CD4-positive, alpha-beta T cell treated with Interleukin-2 at 100 ng/mL for 4 hours (primary cell): ENCODE measurements at places on chromosomes 7 and 10.

GRCh38 chr7:71935674-71936073 is 476.5 kb downstream of the CALN1 start:
- DNase-seq: no peak

- DNase-seq: no peak
Measured at GRCh38 chr10:6478722-6479121, 101.4 kb downstream of the PRKCQ start.

- no peak for DNase-seq
Measured at GRCh38 chr7:12911053-12911452, 223.6 kb downstream of the ARL4A start.

GRCh38 chr7:157037028-157037427 is 26.6 kb upstream of the MNX1 start:
- no peak for DNase-seq

DNA sequence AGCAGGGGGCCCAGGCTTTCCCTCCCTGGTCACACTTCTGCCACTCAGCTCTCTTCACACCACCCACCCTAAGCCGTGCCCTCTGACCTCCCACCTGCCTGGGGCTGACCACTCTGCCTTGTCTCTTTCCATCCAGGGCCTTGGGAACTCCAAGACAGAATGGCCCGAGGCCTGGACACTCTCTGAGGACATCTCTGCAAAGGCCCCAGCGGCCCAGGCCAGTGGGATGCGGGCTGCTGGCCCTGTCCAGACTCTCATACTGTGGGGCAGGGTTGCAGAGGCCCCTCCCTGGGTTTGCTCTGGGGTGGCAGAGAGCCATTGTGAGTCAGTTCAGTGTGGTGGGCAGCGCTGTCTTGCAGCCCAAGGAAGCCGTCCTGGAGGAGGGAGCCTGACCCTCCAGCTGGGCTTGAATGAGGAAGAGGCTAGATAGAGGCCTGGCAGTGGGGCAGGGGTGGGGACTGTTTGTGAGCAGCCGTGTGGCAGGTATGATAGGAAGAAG is 39.9 kb upstream of the RABGEF1 start:
- no peak for DNase-seq

DNA sequence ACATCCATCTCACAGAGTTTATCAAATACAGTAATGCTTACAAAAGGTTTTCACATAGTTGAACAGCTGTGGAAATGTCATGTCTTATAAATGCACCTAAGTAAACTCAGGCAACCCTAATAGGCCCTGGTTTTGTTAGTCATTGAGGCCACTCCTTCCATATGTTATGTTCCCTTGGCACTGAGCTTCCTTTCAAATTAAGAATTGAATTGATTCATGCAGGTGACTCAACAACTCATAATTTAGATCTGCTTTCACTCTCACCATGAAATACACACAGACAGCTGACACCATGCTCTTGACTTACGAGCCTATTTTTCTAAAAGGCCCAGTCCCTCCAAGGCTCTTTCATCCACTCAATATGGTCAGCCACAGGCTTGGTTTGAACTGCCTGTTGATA is 476.9 kb downstream of the KCNMA1 start:
- no peak for DNase-seq

DNA sequence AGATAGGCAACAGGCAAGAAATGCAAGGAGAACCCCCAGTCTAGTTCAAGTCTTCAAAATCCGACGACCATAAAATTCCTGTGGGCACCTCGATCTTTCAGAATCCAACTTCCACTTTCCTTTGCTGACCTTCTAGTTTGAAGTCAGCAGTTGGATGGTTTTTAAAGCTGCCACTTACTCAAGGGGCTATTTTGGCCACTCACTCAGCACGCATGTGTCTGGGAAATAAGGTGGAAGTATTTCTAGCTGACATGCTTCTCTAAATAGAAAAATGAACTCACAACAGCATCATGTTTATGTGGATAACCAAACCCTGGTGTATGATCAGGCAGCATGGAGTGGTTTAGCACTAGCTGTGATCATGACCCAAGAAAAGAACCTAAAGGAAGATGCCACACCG is at the start of gene NRAP:
Gene NRAP (minus strand): TSS at position 134 of the 400 bp plus-strand sequence. CDS start 159 bp downstream, outside the sequence.
- DNase-seq: no peak

DNA sequence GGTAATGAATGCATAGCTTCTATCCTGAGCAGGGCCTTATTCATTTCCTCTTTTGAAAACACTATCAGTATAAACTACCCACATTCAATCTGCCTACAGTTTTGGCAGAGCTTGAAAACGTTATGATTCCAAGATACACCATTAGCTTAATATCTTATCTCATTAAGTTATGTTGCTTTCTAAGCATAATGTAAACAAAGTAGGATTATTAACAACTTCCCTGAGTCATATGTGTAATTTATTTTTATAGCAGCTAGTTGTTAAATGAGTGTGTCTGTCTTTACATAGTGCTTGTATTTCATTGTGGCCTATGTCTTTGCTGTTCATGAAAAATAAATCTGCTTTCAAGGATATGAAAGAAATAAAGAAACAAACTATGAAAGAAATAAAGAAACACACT is 106.2 kb upstream of the DLX6 start:
- no peak for DNase-seq

GRCh38 chr10:127971101-127971946 is 64.4 kb downstream of the PTPRE start:
- DNase-seq: no peak

GRCh38 chr7:91165006-91165845 is 99.0 kb upstream of the FZD1 start:
- DNase-seq: no peak

DNA sequence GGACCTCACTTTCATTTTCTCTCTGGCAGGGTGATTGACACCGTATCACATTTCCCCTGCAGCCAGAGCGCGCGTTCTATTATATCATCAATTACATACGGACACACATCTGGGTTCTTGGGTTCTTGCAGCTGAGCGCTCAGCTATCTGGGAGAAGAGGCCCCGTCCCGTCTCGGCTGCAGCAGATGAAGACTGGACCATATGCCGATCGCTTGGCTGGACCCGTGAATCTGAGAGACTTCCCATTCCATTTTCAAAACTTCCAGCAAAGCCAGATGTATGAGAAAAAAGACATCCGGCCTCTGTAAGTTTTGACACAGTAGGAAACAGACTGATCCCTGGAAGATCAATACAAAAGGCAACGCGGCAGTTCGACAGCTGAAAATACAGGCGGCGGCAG is 99.8 kb downstream of the JCAD start:
- no peak for DNase-seq

- no peak for DNase-seq
Measured at GRCh38 chr7:103867874-103868273, 121.6 kb downstream of the RELN start.

DNA sequence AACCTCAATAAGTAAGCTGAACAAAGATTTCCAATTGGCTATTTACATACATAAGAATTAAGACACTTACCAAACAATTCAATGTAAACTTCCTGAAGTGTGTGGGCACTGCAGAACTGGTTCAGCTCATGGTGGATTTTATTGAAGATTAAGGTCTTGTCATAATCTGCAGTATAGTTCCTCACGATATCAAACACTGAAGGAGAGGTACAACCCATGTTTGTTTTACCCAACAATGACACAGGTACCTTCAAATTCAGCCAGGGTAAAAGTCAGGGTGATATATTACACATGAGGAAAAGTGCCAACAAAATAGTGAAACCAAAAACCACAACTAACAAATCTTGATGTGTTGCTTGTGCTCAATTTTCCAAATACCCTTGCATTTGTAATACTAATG is 10.0 kb downstream of the ERLIN1 start:
- no peak for DNase-seq

DNA sequence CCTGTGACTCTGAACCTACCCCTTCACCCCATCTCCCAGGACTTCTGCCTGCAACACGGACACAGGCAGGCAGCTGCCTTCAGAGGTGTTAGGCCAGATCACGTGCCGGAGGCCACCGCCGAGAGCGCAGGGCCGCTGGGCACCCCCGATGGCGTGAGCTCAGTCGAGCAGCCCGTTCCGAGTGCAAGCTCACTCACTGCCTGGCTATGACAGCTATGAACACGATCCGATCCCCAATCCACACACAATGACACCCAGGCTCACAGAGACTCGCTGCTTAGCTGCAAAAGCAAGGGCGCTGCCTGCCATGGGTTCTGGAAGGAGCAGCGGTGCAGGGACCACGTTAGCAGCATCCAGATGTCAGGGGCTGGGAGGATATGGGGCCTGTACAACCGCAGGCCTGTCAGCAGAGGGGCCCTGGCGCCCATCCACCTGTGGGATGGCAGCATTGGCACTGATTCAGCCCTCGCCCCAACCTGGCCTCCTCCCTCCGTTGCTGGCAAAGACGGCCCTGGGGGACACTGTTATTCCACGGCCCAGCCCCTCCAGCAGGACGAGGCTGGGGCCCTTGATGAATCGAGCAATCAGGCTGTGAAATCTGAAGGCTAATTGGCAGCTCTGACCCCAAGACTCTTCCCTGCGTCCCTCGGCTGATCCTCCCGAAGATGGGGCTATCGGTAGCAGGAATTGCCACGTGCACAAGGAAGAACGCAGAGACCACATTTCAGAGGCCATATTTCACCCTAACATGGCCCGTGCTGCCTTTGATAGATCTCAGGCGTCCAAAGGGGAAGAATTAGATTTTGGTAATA is 230.1 kb downstream of the ELFN1 start:
- DNase-seq: no peak

DNA sequence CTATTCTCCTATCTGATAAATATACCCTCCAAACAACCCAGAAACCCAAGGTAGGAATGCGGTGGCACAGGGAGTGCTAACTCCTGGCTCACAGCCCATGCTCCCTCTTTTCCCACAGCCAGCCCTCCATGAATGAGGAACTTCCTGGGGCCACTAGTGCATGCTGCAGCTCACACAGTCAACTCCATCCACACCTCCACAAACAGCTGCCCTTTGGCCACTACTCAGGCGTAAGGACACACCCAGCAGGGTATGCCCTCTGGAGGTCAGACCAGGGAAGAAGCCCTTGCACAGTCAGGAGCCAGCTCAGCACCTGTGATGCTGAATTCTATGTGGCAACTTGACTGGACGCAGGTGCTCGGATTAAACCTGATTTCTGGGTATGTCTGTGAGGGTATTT is 85.2 kb upstream of the PIK3CG start:
- DNase-seq: no peak

DNA sequence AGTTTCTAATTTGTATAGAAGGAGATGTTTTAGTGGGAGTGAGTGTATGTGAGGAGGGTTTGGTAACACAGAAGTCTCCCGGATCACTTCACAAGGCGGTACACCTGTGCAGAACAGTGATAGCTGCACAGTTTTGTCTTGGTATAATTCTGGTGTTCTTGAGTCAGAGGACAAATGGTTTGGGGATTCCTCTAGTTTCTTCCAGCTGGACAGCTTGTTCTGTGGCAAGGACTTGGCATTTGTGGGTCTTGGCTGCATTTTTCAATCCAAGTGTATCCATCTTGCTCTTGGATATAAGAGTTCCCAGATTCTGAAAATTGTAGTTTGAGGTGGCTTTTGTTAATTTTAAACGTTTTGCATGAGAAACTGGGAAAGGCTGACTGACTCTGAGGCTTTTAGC is 135.7 kb downstream of the AHR start:
- no peak for DNase-seq

DNA sequence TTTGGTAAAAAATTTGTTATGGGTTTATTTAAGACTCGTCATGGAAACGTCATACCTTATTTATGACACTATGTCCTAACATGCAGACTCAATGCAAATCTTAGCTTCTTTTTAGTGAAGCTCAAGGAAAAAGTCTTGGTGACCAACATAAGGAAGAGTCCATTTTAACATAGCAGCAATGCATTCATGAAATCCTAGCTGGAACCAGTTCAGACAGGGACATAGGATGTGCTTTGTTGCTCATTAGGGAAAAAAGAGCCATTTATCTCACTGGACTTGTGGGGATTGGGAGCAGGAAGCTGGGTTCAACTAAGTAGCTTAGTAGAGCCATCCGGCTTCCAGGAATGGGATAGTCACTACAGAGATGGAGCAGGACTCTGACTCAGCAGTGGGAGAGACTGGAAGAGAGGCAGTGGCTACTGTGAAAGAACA is 100.7 kb upstream of the DKK1 start:
- no peak for DNase-seq

DNA sequence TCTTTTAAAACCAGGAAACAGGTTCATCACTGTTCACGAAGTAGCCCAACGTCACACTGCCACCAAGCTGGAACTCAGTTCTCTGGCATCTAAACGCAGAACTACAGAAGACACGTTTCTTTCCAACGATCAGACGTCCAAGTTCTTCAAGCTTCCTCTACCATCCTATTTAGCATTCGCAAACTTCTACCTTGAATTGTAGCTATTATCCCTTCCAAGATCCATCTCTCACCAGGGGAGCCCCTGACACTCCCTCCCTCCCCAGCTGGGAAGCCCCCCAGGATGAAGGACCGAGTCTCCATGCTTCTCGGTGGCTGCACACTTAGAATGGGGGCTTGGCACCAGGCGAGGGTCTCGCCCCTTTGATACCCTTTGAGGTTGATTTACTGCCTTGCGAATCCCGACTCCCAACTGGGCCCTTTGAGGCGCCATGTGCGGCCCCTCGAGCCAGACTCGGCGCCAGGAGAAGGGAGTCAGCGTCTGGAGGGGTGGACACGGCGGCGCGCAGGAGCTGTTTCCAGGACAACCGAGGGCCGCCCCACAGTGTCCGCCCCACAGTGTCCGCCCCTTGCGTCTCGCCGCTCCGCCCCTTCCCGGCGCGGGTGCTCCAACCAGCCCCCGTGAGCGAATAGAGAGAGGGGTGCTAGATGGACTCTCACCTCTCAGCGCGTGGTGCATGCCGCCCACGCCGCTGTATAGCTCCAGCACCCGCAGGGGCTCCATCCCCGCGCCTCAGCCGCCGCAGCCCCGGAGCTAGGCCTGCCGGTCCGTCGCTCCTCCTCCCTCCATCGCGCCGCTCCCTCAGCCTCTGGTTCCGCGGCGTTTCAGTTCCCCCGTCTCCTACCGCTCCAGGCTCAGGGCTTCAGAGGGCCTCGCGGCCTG is at the start of gene TRDMT1:
Gene TRDMT1 (minus strand): TSS at position 761 of the 882 bp plus-strand sequence. CDS start 38 bp downstream, at position 723.
- peak; percentile 78 for DNase-seq

GRCh38 chr7:122588621-122589020 is 110.3 kb downstream of the RNF133 start:
- DNase-seq: no peak

- peak; percentile 6 for DNase-seq
Measured at GRCh38 chr10:7756360-7756992, 31.3 kb downstream of the KIN start.

GRCh38 chr7:38630720-38631673 is at the start of gene AMPH:
TSS of gene AMPH (minus strand) at chr7:38631373. CDS start at chr7:38631351, 22 bp downstream.
- no peak for DNase-seq

- DNase-seq: no peak
Measured at GRCh38 chr10:47035171-47035818, 124.1 kb downstream of the PTPN20 start.
